SW480 (cell line): ENCODE measurements at places on chromosomes 4 and X.

DNA sequence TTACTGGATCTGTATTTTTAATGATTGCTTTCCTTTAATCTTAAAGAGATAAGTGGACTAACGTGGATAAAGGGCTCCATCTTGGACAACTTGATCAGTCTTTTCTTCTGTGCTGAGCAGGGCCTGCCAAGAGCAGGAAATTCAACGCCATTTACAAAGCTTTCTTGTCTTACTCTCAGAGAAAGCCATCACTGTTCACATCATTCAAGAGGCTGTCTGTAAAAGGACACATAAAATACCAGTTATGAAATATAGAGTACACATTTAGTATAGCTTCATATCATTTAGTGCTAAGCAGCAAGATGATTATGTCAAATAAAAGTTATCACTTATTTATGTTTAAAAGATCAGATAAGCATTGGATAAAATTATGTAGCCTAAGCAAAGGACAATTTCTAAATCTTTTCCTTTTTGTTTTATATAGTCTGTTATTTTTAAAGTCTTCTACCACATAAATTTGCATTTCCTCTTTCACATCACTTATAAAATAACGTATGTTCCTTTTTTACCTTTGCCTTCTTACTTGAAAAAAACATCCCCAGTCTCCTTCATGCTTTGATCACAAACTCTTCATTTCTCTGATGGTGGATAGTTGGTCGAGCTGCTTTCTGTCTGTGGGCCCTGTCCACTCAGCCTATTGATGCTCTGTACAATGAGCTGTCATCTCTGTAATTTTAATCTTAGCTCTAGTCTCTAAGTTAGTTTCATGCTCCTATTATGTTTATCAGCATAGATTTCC lies 2.1 kb upstream of the CCNG2 start:
- no peak for DNase-seq

GRCh38 chrX:18047491-18047890 lies 173.2 kb downstream of the BEND2 start:
- no peak for DNase-seq

- DNase-seq = no peak
These were observed 21.6 kb downstream of the RBBP7 start for GRCh38 chrX:16848541-16848940.

DNA sequence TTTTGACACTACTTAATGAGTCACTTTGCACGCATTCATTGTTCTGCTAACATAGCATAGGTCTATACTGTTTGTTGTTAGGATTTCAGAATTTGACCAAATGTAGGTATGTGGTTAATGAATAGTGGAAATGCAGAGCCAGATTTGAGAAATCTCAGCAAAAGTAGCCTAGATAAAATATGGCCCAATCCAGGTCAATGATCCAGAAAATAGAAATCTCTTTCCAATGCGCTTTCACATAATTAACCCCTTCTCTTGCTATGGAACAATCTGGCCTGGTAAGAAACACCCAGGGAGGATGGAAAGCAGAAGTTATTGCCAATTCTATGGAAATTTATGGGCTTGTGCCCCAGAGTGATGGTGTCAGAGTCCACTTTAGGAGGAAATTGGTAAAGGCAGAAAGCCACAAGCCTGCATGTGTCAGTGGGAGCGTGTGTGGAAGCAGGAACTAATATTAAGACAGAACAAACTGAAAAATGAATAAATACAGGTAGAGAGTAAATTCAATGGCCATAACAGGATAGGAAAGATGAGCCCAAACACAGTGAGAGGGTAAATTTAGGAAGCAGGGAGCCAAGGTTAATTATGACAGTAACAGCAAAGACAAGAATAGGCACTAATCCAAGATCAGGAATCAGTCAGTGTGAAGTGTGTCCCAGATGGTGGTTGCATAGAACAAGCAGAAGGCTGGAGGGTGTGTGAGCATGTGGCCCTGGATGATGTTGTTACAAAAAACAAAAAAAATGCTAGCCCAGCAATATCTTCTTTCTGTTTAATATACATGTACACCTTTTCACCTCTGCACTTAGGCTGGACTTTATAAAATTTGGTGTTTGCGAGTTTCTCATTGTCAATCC lies 102.9 kb downstream of the SYTL5 start:
- DNase-seq = no peak

- no peak for DNase-seq
These were observed 262.1 kb upstream of the NR3C2 start for GRCh38 chr4:148704291-148704690.

GRCh38 chr4:124745985-124746801 lies 33.7 kb upstream of the ANKRD50 start:
- no peak for DNase-seq

DNA sequence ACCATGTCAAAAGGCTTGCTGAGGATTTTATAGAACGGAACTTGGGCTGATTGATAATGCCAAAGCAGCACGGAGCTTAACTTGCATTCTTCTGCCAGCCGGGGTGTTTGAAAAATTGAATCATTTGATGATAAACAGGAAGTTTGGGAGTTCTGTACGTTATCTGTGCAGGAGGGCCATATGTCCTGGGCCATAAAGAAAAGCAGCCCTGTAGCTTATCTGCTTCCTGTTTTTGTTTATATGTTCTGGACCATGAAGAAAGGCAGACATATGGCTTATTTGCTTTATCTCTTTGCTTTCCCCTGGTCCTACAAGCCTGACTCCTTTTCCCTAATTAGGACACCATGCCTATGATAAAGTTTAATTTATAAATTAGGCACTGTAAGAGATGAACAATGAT lies 62.4 kb downstream of the HOPX start:
- DNase-seq = no peak

- peak; percentile 83 for DNase-seq
These were observed 1626.0 kb upstream of the TENM3 start for GRCh38 chr4:180617196-180617595.

GRCh38 chr4:156820931-156821330 lies 150.7 kb downstream of the PDGFC start:
- no peak for DNase-seq

GRCh38 chrX:9745417-9746115 lies 20.1 kb downstream of the GPR143 start:
- no peak for DNase-seq

DNA sequence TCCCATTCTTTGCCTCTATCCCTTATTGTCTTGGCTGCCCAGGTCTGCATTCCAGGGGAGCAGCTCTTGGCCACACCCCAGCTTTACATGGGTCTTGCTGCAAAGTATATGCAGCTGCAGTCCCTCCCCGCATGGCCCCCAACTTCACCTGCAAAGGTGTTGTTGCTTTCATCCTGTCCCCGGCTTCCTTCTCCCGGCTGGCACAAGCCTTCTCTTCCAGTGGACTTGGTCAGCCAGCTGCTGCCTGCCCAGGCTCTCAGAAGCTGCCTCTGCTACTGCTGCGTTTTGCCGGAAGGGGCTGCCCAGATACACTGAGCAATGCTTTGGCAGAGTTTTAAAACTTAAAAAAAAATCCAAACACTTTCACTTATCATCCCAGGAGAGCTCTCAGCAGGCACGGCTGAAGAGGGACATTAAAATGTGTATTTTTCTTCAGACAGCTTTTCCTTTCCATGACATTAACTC lies 121.2 kb upstream of the PDLIM3 start:
- no peak for DNase-seq

DNA sequence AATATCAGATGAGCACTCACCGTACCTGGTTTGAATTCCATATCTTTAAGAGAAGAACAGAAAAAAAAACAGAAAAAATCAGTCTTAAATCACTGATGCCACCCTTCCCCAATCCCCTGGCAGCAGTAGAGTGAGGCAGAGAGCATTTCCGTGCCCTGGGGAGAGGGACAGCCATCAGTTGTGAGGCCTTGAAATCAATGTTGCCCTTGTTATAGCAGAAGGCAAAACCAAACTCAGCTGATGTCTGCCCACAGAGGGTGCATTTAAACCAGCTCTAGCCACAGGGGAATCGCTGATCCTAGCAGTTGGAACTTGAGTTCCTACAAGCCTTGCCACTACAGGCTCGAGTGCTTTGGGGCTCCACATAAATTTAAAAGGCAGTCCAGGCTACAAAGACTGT lies 338.5 kb upstream of the FMR1 start:
- no peak for DNase-seq

DNA sequence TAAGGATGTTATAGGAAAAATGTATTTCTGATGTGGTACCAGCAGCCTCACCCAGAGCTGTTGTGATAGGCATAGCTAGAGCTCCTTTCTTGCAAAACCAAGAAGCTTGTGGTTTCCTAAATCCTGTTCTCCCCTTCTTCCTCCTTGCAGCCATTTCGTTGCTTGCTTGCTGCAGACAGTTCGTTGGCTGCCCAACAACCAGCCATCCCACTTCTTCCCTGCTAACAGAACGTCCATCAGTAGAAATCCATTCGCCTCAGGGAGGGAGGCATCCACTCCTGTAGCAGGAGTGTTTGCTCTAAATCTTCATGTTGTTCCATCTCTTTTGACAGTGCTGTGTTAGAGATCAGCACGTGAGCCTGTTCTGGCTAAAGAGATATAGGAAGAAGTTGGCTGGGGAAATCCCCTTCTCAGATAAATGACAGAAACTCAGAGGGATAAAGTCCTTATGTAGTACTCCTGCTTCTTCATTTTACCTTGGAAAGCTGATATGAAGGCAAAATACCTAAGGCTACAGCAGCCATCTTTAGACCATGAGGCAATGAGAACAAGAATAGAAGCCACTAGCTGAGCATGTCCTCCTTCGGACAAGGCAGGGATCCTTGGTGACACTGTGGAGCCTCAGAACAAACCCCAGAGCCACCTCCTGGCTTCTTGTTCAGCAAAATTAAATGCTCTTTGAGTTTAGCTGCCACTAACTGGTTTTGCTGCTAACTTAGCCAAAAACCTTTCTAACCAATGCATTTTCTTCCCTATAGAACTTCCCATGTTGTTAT lies 68.4 kb upstream of the RELL1 start:
- DNase-seq = no peak

GRCh38 chr4:44487341-44487740 lies 38.7 kb upstream of the KCTD8 start:
- no peak for DNase-seq

GRCh38 chr4:170776983-170777382 lies 687.2 kb upstream of the AADAT start:
- no peak for DNase-seq

GRCh38 chrX:96568071-96568470 lies 116.6 kb upstream of the DIAPH2 start:
- DNase-seq = no peak

DNA sequence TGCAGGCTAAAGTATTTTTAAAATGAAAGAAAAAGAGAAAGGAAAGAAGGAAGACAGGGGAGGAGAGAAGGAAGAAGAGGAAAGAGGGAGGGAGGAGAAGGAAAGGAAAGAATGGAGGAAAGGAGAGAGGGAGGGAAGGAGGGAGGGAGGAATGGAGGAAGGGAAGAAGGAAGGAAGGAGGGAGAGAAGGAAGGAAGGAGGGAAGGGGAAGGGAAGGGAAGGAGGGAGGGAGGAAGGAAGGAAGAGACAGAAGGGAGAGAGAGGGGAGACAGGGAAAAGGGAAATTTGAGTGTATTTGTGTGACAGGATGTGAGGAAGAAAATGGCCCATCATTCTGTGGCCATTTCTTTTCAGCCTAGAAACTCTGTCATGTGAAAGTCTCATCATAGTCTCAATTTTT lies 14.9 kb upstream of the PLAC1 start:
- no peak for DNase-seq

- DNase-seq = no peak
These were observed 184.2 kb upstream of the RBPJ start for GRCh38 chr4:26136615-26137014.

DNA sequence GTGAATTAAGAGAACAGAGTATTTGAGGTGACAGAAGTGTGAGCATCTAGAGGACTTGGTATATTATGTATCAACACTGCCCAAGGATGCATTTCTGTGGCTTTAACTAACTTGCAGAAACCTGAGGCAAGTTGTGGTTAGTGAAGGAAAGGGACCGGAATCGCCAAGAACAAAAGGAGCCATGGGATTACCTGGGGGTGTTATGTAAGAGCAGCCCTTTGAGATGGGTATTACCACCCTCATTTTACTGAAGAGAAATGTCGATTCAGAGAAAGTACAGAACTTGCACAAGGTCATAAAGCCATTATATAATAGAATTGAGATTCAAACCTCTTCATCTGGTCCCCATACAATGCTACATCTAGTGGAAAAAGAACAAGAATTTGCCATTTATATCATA lies 14.3 kb downstream of the TENM3 start:
- no peak for DNase-seq

- no peak for DNase-seq
These were observed 3.9 kb upstream of the TMPRSS11B start for GRCh38 chr4:68249434-68249833.

- no peak for DNase-seq
These were observed 136.6 kb upstream of the SPRY1 start for GRCh38 chr4:123259676-123260646.

DNA sequence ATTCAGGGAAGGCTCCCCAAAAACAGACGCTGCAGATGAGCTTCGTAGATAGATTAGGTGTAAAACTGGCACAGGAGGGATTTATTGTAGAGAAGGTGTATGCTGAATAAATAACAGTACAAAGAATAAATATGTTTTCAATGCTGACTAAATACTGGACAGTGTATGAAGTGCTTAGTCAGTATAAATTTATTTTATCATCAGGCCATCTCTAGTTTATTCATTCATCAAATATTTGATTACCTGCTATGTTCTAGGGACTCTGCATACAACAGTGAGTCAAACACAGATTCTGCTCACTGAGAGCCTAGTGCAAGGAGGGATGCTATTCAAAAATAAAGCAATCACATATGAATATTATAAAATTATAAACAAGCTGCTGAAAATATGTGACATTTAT lies 63.6 kb upstream of the TSPAN5 start:
- DNase-seq = no peak

DNA sequence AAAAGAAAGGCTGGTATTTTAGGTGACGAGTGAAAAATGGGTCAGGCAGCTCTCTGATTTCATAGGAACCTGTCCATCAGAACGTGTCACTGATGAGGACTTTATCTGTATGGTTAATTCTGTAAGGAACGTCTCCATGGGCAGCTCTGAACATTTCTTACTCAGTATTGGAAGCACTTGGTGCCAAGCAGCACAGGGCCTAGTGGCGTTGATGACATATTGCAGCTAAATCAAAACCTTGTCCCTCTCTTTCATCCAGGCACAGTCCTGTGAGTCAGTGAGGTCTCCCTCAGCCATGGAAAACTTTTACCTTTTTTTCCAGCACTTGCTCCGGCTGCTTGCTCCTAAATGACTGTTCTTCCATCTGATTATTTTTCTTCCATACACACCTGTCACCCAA lies 301.9 kb downstream of the DHX15 start:
- DNase-seq = no peak

DNA sequence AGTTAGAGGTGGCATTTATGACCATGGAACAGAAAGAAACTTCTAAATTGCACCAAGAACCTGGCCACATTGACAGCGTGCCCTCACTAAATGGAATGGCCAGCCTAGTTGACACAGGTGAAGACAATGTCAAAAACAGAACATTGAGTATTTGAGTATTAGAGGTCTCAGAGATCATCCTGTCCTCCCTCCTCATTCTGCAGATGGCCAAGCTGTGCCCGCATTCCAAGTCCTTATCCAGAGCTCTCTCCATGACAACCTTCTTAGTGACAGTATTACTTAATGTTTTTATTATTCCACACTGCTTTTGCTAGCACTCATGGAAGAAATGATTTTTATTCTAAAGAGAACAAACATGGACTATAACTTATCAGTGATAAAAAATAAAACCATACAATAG lies 9.9 kb upstream of the CCDC110 start:
- no peak for DNase-seq

- peak; percentile 5 for DNase-seq
These were observed 176.2 kb downstream of the MID1 start for GRCh38 chrX:10444204-10444603.
